Heart right ventricle (tissue), 16 donors: ENCODE measurements at places on chromosomes 7 and 10. TPM values are rescaled to one million over a fixed set of nuclear protein-coding genes. Genes with fewer than 3 reads are reported as not detected.

Gene NPC1L1
- total RNA-seq = 0.25 TPM

Gene LHFPL3
- not detected for total RNA-seq

Gene MBL2
- not detected for total RNA-seq

Gene TEX36
- not detected for total RNA-seq

DNA sequence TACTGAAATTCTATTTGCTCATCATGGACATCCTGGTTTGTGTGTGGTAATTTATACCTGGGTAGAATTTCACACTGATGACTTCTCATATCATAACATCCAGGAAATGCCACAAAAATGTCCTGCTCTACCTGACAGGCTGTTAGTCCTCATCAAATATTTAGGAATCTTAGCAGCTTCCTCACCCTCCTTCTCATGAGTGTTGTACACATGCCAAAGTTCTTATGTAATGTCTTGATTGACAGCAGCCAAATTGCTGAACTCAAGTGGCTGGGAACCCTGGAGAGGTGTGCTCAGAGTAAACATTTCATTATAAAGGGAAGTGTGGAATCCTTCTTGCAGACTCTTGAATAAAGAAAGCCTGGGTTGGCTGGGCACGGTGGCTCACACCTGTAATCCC lies 8.9 kb downstream of the EEPD1 start:
- H3K27me3 ChIP-seq = no peaks in the 10 kb centered on the region
- H3K4me3 ChIP-seq = no peak overlapping the region
- no peak overlapping the region for H3K27ac ChIP-seq

DNA sequence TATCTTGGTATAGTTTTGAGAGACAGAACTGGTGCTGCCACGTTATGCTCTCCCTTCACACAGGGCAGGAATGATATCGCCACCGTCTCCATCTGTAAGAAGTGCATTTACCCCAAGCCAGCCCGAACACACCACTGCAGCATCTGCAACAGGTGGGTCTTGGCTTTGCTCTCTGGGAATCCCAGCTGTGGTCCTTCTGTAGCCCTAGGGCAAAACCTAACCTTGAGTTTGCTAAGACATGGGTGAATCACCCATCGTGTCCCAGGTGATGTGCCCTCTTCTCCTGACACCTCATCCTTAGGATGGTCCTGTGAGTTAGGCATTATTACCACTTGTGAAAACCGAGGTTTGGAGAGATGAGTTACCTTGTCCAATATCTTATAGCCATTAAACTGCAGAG lies 6.4 kb downstream of the ZDHHC16 start:
- peaks cover 10% of the 10 kb centered on the region for H3K4me1 ChIP-seq
- DNase-seq = no peak
- H3K27ac ChIP-seq = no peak overlapping the region
- H3K27me3 ChIP-seq = no peaks in the 10 kb centered on the region
- peaks cover 64% of the 10 kb centered on the region for H3K36me3 ChIP-seq

- peaks cover 23% of the 10 kb centered on the region for H3K4me1 ChIP-seq
- H3K4me3 ChIP-seq = no peak overlapping the region
- H3K27ac ChIP-seq = no peak overlapping the region
- no peaks in the 10 kb centered on the region for H3K27me3 ChIP-seq
- H3K36me3 ChIP-seq = no peaks in the 10 kb centered on the region
Observed at GRCh38 chr7:148211740-148212151, 378.8 kb upstream of the C7orf33 start.

GRCh38 chr10:122419876-122420623 lies 34.4 kb upstream of the ARMS2 start:
- H3K27me3 ChIP-seq = no peaks in the 10 kb centered on the region
- no peak for DNase-seq
- no peak overlapping the region for H3K27ac ChIP-seq
- H3K4me1 ChIP-seq = peaks cover 66% of the 10 kb centered on the region
